ENCODE measurements at places on chromosomes 7 and 10.

DNA sequence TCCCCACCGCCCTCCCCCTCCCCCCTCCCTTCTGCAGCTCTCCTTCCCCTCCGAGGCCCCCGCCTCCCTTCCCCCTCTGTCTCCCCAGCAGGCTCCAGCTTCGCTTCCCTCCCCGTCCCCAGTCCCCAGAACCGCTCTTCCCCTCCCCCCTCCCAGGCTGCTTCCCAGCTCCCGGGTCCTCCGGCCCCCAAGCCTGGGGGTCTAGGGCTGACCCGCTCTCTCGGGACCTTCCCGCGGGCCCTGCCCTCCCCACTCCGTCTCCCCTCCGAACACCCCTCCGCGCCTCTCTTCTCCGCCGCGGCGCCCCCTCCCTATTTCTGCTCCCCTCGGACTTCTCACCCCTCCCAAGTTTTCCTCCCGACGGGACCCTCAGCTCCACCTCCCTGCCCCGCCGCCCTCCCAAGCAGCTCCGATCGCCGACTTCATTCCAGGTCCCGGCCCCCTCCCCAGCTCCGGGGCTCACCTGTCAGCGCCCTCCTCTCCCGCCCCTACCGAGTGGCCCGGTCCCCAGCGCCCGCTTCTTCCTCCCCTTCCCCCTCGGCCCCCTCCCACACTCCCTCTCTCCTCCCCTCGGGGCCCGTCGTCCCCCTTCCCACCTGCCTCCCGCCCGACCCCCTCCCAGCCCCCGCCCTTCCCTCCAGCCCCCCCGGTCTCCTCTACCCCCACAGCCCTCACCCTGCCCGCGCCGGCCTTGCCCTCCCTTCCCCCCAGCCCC is 990 bp downstream of the ZNF467 start:
- H3K36me3 ChIP-seq, result no peaks in the 10 kb centered on the region
- H3K27ac ChIP-seq, result peak overlapping the region; percentile 83
- peaks cover 26% of the 10 kb centered on the region for H3K4me1 ChIP-seq
- DNase-seq, result no peak
- H3K4me3 ChIP-seq, result peak overlapping the region; percentile 60

DNA sequence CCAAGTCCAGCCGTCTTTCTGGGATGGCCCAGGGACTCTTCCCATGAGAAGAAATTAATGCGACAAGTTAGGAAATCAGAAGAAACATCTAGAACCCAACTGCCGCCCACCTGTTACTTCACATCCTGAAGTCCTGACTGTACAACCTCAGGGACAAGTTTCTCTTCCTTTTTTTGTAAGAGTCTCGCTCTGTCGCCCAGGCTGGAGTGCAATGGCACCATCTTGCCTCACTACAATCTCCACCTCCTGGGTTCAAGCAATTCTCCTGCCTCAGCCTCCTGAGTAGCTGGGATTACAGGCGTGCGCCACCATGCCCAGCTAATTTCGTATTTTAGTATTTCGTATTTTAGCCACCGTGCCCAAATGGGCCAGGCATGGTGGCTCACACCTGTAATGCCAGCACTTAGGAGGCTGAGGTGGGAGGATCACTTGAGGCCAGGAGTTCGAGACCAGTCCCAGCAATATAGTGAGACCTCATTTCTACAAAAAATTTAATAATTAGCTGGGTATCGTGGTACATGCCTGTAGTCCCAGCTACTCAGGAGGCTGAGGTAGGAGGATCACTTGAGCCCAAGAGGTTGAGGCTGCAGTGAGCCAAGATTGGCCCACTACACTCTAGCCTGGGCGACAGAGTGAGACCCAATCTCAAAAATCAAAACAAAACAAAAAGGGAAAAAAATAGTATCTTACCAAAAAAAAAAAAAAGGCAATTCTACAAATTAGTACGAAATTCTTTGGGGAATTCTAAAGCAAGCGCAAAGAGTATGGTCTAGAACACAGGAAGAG is 20.8 kb downstream of the LAT2 start:
- H3K27me3 ChIP-seq, result no peaks in the 10 kb centered on the region
- no peaks in the 10 kb centered on the region for H3K4me1 ChIP-seq
- DNase-seq, result no peak
- H3K4me3 ChIP-seq, result no peak overlapping the region
- H3K27ac ChIP-seq, result no peak overlapping the region

GRCh38 chr10:132884691-132885271 is 57.6 kb downstream of the CFAP46 start:
- no peaks in the 10 kb centered on the region for H3K4me1 ChIP-seq
- no peaks in the 10 kb centered on the region for H3K36me3 ChIP-seq
- H3K4me3 ChIP-seq, result no peak overlapping the region
- DNase-seq, result no peak

GRCh38 chr10:93465806-93466675 is 16.1 kb downstream of the MYOF start:
- peak overlapping the region; percentile 94 for H3K27ac ChIP-seq
- H3K36me3 ChIP-seq, result no peaks in the 10 kb centered on the region
- DNase-seq, result no peak
- peaks cover 95% of the 10 kb centered on the region for H3K4me1 ChIP-seq
- H3K4me3 ChIP-seq, result no peak overlapping the region

GRCh38 chr7:7109934-7110333 is 72.4 kb upstream of the C1GALT1 start:
- H3K4me3 ChIP-seq, result no peak overlapping the region
- no peak for DNase-seq
- H3K4me1 ChIP-seq, result no peaks in the 10 kb centered on the region
- no peak overlapping the region for H3K27ac ChIP-seq
- no peaks in the 10 kb centered on the region for H3K27me3 ChIP-seq

DNA sequence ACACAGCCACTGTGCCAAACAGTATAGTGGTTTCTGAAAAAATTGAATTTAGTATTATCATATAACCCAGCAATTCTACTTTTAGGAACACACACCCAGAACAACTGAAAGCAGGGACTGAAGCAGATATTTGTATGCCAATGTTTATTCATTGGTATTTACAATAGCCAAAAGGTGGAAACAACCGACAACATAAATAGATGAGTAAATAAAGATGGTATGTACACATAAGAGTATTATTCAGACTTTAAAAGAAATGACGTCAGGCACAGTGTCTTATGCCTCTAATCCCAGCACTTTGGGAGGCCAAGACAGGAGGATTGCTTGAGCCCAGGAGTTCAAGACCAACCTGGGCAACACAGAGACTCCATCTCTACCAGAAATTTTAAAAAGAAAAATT is 7.2 kb downstream of the CDCA7L start:
- no peak overlapping the region for H3K4me3 ChIP-seq
- DNase-seq, result no peak
- H3K36me3 ChIP-seq, result no peaks in the 10 kb centered on the region
- peaks cover 28% of the 10 kb centered on the region for H3K4me1 ChIP-seq

GRCh38 chr7:78055599-78055998 is 257.0 kb downstream of the PHTF2 start:
- H3K4me3 ChIP-seq, result no peak overlapping the region
- H3K27ac ChIP-seq, result no peak overlapping the region
- H3K36me3 ChIP-seq, result no peaks in the 10 kb centered on the region
- no peak for DNase-seq
- H3K4me1 ChIP-seq, result no peaks in the 10 kb centered on the region
- no peaks in the 10 kb centered on the region for H3K27me3 ChIP-seq

GRCh38 chr10:123858077-123858681 is 33.4 kb downstream of the CPXM2 start:
- H3K27ac ChIP-seq, result no peak overlapping the region
- H3K4me3 ChIP-seq, result no peak overlapping the region
- H3K27me3 ChIP-seq, result no peaks in the 10 kb centered on the region
- H3K36me3 ChIP-seq, result no peaks in the 10 kb centered on the region

DNA sequence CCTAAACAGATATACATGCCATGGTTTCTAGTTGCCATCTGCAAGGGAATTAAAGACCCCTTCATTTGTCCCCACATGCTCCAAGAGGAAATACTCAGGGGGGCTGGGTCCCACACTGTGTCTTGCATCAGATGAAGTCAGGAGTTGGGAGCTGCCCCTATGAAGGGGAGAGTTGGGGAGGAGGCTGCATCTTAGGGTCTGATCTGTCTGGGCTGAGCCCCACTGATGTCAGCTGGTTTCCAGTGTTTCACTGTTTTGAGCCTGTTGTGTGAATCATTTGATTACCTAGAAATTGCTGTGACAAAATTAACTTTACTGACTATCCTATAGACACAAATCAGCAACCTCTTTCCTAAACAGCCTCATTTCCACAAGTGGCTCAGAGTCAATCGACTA is 4.9 kb upstream of the ADCY1 start:
- H3K27me3 ChIP-seq, result no peaks in the 10 kb centered on the region
- no peaks in the 10 kb centered on the region for H3K36me3 ChIP-seq
- H3K4me3 ChIP-seq, result no peak overlapping the region
- no peaks in the 10 kb centered on the region for H3K4me1 ChIP-seq

DNA sequence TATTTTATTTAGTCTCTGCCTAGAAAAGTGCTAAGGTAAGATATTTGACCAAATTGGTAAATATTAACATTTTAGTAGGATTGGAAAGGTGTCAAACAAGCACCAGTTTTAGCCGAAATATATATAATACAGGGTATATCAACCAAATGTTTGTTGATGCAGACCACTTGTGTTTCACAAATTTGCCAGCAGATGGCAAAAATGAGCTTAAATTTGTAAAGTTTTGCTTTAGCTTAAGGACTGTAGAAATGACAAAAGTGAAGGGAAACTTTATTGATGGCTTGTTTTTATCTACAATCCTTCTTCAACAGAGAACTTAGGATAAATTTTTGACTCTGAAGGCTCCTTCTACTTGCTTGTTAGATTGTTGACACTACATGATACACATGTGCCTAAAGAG is 4.8 kb upstream of the POLR1F start:
- H3K4me3 ChIP-seq, result no peak overlapping the region
- no peak overlapping the region for H3K27ac ChIP-seq
- peaks cover 7% of the 10 kb centered on the region for H3K4me1 ChIP-seq
- H3K36me3 ChIP-seq, result no peaks in the 10 kb centered on the region

DNA sequence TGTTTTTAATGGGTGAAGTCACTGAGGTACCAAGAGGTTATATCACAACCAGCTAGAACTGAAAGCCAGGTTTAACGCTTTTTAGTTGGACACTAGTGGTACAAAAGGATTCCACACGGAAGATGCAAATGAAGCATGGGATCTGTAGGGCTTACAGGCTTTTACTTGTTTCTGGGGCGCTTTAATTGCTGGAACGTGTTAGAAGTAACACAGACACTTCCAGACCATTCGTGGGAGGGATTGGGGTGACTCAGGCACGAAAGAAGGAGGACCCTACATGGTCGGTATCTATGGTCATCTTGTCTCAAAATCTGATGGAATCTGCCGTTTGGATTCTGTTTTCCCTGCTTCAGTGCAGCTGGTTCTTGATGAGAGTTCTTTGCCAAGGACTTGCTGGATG is 1.0 kb downstream of the YKT6 start:
- peak overlapping the region; percentile 94 for H3K4me3 ChIP-seq
- H3K36me3 ChIP-seq, result peaks cover 4% of the 10 kb centered on the region
- H3K27ac ChIP-seq, result no peak overlapping the region
- H3K4me1 ChIP-seq, result peaks cover 15% of the 10 kb centered on the region
- no peaks in the 10 kb centered on the region for H3K27me3 ChIP-seq

DNA sequence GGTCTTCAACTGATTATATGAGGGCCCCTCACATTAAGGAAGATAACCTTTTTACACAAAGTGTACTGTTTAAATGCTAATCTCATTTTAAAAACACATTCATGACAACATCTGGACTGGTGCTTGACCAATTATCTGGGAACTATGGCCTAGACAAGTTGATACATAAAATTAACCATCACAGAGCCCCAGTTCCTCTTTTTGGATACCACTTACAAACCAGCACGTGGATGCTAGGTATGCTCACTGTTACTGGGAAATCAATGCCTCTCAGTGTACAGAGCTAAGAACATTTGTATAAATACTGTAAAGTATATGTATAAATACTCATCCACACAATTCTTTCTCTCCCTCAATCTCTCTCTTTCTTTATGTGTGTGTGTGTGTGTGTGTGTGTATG is 1217.8 kb upstream of the LRRTM3 start:
- no peak for DNase-seq
- H3K27ac ChIP-seq, result no peak overlapping the region
- no peak overlapping the region for H3K4me3 ChIP-seq

DNA sequence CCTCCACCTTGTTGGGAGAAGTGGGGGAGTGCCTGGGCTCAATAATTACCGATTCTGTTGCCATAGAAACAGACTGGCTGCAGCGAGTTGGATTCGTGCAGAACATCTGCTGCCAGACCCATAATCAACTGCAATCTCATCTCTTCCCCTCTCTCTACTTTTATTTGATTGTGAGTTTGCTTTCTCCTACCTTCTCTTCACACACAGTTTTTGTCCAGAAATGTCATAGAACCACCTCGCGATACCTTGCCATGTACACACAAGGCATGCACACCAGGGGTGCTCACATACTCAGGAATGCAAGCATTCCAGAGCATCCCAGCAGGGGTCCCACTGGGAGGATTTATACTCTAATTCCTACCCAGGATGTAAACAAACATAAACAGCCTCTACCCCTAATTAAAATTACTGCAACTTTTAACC is 262.2 kb upstream of the AOAH start:
- H3K4me1 ChIP-seq, result peaks cover 10% of the 10 kb centered on the region
- no peak overlapping the region for H3K4me3 ChIP-seq
- no peaks in the 10 kb centered on the region for H3K27me3 ChIP-seq
- H3K36me3 ChIP-seq, result no peaks in the 10 kb centered on the region
- no peak for DNase-seq

DNA sequence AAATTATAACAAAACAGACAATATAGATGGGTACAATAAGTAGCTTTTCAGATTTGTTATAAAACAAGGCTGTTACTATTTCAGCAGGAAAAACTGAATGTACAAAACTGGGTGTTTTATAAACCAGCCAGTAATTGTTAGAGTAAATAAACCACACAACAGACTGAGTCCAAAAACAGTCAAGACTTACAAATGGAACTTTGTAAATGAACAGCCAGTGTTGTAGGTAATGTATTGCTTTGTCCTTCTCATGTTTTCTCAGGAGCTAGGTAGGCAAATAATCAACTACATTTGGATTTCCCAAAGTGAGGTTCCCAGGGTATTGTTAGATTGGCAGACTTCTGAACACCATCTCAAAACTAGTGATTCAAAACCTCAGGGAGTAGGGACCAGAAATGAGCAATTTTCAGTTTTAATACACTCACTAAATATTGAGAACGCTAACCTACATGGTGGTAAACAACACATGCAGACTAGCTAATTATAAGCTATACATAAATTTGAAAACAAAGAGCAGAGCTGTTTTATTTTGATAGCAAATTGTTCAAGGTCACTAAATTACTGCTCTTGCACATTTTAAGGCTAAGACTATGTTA is 36.2 kb downstream of the HERPUD2 start:
- no peak overlapping the region for H3K4me3 ChIP-seq
- no peaks in the 10 kb centered on the region for H3K4me1 ChIP-seq
- no peak for DNase-seq
- H3K27me3 ChIP-seq, result no peaks in the 10 kb centered on the region
- H3K27ac ChIP-seq, result no peak overlapping the region

GRCh38 chr7:75878312-75878768 is 494 bp upstream of the RHBDD2 start:
- H3K27ac ChIP-seq, result peak overlapping the region; percentile 90
- no peak for DNase-seq
- H3K27me3 ChIP-seq, result no peaks in the 10 kb centered on the region
- H3K4me1 ChIP-seq, result peaks cover 22% of the 10 kb centered on the region
- H3K4me3 ChIP-seq, result peak overlapping the region; percentile 74
- H3K36me3 ChIP-seq, result peaks cover 23% of the 10 kb centered on the region
